CD4-positive, alpha-beta T cell (primary cell): ENCODE measurements at places on chromosomes 1 and 21.

GRCh38 chr1:174968750-174969244 lies 30.9 kb upstream of the CACYBP start:
- peak; percentile 49 for DNase-seq

GRCh38 chr1:53430779-53431178 lies 28.4 kb upstream of the DMRTB1 start:
- DNase-seq: no peak

DNA sequence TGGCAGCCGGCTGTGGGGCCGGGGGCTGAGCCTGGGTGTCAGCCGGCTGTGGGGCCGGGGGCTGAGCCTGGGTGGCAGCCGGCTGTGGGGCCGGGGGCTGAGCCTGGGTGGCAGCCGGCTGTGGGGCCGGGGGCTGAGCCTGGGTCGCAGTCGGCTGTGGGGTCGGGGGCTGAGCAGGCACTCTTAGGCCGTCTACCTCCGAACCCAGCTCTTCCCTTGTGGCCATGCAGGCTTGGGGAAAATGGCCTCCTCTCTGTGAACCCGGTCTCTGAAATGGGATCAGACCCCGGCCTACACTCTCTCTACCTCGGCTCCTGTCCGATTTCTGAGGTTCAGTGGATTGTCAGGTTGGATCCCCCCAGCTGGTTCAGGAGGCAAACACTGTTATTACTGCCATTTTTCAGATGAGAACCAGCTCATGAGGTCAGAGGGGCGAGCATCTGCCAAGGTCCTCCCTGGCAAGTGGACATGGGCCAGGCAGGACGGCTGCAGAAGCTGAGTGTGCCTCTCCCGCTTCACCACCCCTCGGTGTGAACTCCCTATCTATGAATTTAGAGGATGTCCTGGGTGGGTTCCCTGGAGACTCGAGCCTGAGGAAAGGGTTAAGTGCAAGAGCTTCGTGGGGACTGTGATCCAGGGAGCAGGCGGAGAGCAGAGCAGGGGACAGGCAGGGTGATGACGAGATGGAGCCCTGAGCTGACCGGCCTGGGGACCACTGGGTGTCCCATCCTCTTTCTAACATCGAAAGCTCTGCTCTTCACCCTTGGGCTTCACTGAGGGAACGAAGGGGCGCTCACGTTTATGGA lies 10.9 kb upstream of the COL18A1 start:
- no peak for DNase-seq

GRCh38 chr1:20729155-20729931 lies 3.2 kb downstream of the SH2D5 start:
- DNase-seq: no peak

DNA sequence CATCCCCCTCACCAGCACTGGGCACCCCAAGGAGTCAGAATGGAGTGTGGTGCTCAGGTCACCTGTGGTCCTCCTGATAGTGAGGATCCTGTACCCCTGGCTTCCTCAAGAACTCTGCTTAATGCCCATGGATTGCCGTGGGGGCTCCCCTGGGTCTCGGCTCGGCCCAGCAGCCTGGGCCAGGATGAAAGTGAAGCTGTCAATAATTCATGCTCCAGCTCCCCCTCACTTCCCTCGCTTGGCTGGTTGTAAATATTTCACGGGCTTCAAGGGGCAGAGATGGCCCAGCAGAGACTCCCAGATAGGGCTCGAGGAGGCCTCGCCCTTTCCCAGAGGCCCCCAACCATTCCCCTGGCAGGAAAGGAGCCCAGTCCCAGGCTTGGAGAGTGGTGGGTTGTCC lies 42.6 kb upstream of the KCNA10 start:
- no peak for DNase-seq

DNA sequence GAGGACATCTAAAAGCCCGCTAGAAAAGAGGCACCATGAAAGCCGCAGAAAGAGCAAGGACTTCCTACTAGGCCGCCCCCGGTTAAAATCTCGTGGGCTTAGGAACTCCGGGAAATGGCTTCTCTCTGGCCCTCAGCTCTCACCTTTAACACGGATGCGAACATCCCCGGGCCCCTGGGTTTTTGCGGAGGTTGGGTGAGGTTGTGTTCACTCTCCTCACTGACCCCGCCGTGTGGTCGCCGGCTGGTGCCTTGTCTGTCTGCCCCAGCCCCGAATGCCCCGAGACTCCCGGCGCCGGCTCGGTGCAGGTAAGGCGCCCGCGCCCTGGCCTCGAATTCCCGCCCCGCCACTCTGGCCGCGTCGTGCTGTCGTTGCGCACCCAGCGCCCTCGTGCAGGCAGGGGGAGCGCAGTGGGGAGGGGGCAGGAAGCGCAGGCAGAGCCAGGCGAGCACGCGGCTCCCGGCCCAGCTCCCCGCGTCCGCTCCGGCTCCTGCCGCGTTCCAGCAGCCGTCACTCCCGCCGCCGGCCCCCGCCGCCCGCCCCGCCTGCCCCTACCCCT lies at the start of gene SHISAL2A:
Gene SHISAL2A, plus strand, starts transcription at position 437 of the 559 bp plus-strand sequence. CDS start 326 bp downstream, outside the sequence.
- DNase-seq: peak; percentile 67

DNA sequence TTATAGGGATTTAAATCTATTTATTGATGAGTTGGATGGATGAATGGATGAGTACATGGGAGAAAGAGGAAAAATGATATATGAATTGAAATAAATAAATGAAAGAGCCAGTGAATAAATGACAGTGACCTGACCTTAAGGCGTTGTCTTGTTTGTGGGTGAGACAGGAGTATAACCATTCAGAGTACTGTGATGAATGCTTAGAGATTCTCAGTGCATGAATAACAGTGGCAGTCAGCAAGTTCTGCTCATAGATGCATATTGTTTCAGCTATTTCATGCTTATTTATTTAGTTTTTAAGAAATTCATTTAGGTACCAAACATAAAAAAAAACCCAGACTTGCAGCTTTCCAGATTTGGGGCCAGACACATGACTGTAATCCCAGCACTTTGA lies 116.4 kb downstream of the FGGY start:
- no peak for DNase-seq

DNA sequence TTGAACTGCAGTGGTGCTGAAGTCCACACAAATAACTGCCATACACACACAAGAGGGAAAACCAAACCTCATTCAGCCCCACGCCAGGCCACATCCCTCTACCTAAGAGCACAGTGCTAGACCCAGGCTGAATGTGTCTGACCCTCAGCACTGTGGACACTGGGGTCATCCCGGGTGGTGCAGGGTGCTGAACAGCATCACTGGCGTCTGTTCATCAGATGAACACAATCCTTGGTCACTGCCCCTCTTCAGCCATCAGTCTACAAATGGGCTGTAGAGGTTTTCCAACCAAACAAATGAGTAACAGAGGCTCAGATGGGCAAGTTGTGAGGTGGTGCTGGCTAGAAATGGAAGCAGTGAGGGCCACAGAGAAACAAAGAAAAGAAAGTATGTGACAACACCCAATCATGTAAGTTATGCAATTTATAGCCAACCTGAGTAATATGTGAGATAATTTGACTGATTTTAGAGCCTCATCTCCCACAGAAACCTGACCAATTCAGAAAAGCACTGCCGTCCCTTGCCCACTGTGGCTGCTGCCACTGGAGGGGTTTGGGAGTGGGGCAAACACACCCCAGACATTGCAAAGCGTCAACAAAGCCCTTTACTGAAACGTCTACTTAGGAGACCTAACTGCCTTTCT lies 27.9 kb downstream of the GNB1 start:
- DNase-seq: no peak

DNA sequence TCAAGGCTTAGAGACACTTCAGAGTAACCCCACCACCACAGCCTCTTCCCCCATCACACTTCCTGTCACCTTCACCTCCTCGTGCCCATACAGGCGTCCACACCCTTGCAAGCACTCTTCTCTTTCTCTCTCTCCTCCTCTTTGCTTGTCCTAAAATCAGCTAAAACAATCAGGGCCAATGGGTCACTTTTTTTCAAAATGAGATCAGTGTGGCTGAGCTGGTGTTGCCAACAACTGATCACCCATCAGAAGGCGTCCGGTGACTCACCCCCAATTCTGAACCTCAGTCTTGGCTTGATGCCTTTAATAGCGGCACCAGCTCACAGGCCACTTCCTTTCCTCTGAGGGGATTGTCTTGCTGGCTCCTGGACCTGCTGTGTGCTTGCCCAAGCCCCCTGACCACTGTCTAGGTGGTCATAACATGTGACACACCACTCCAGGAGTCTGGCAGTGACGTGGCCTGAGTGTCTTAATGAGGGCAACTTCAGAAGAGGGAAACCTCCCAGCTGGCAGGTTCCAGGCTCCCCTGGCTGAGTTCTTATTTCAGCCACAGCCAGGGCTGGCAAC lies 1.6 kb downstream of the DRAXIN start:
- DNase-seq: peak; percentile 15

- DNase-seq: no peak
Measured at GRCh38 chr1:227776331-227776771, 39.1 kb upstream of the PRSS38 start.

- no peak for DNase-seq
Measured at GRCh38 chr21:39564200-39564599, 48.5 kb upstream of the B3GALT5 start.

DNA sequence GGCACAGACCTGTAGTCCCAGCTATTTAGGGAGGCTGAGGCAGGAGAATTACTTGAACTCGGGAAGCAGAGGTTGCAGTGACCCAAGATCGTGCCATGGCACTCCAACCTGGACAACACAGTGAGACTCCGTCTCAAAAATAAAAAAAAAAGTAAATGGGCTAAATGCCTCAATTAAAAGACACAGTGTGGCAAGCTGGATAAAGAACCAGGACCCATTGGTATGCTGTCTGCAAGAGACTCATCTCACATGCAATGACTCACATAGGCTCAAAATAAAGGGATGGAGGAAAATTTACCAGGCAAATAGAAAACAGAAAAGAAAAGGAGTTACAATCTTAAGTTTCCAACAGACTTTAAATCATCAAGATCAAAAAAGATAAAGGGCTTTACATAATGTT lies 40.3 kb downstream of the ACBD6 start:
- no peak for DNase-seq

- DNase-seq: no peak
Measured at GRCh38 chr1:237792726-237793125, 98.0 kb downstream of the ZP4 start.

DNA sequence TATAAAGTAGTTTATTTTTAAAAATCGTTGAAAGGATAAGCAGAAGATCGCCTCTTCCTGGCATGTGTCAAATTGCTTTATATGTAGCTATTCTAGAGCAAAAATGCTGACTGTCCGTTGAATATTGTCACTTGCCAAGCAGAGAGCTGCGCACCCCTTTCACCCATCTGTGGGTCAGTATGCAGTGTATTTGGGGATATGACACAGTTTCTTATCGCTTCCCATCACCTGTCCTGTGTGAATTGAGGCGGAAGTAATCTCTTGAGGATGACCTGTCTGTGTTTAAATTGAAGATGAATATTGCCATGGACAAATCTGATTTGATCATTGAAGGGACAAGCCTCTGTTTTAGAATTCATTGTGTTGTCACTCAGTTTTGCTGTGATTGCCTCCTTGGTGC lies 52.2 kb downstream of the POFUT2 start:
- no peak for DNase-seq

DNA sequence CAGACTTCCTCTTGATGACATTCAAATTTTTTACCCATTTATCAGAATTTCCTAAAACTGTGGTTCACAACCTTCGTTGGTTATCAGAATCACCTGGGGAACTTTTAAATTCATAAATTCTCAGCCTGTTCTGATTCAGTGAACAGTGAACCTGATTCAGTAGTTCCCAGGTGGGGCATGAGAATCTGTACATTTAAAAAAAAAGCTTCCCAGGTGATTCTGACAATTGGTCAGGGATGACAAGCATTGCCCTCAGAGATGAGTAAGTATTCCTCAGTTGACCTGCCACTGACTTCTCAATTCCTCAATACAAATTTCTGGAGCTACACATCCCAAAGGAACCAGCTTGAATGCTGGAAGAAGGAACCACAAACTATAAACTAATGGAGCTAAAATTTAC lies 23.5 kb upstream of the CR2 start:
- DNase-seq: no peak

- DNase-seq: no peak
Measured at GRCh38 chr1:10635085-10635896, 160.5 kb downstream of the PEX14 start.

- DNase-seq: no peak
Measured at GRCh38 chr1:225143001-225143400, 213.5 kb downstream of the DNAH14 start.

GRCh38 chr1:116262207-116262994 lies 110.6 kb upstream of the ATP1A1 start:
- no peak for DNase-seq

- DNase-seq: no peak
Measured at GRCh38 chr1:109299558-109300343, 7.1 kb downstream of the MYBPHL start.

- DNase-seq: no peak
Measured at GRCh38 chr21:30629200-30629599, 5.8 kb upstream of the KRTAP20-2 start.

DNA sequence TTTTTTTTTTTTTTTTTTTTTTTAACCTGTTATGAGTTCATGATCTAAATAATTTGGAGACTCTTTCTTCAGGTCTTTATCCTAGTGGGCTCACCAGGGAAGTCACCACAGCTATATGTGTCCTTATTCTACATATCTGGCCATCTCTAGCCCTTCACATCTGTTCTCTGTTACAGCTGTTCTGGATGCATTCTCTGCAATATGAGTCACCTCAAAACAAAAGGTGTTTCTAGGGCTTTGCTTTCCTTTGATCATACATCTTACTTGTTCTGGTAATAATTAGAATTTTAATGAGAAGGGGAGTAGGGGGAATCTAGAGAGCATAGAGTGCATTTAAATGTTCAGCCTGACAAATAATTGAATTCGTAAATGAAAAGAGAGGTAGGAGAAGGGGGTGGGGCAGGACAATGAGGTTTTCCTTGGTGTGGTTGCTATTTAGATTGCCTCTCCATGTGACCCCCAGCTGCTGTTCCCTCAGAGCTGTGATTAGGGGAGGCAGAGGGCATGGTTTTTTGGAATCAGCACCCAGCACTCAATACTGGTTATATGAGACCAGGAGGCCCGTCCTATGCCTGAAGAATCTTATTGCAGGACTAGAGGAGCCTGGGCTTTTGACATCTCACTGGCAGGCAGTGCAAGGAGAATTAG lies 8.0 kb downstream of the SYT6 start:
- DNase-seq: no peak

- no peak for DNase-seq
Measured at GRCh38 chr21:25994758-25995163, 175.8 kb downstream of the APP start.

DNA sequence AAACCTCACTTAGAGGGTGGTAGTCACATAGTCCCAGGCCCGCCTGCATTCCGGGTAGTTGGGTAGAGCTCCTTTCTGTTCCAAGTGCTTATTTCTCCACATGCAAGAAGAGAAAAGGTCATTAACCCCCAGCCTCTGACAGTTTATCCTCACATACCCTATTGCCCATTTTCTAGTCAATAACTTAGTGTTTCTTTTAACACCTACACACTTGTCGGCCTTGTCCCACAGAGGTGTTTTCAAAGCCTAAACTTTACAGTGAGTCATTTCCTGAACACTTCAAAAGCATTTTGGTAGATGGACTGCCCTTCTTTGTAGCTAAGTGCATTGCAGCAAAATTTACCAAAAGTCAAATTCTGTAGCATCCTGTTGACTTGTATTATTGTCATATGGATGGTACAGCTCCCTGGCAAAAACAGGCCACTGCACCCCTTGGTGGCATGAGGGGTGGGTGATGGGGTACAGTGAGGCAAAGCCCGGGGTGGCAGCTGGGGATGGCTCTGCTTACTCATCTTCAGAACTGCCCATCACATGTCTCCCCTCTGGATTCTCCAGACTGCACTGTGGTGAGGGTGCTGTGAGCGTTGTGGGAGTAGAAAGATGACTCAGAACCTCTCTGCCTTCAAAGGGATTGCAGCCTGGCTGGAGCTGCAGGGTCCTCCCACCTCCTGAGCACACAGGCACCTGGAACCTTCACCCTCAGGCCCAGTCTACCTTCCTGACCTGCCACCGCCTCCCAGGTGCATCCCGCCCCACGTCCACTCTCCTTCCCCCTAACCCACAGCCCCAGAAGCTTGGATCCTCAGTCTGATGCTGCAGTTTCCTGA lies 45.8 kb upstream of the DMRTB1 start:
- peak; percentile 47 for DNase-seq
